Fibroblast of villous mesenchyme (primary cell): ENCODE measurements at places on chromosomes 5 and 9.

- DNase-seq: no peak
These were observed 476.8 kb downstream of the LRRC70 start for GRCh38 chr5:63055421-63055820.

- DNase-seq: peak; percentile 69
These were observed 1.6 kb downstream of the FNIP1 start for GRCh38 chr5:131795228-131795627.

DNA sequence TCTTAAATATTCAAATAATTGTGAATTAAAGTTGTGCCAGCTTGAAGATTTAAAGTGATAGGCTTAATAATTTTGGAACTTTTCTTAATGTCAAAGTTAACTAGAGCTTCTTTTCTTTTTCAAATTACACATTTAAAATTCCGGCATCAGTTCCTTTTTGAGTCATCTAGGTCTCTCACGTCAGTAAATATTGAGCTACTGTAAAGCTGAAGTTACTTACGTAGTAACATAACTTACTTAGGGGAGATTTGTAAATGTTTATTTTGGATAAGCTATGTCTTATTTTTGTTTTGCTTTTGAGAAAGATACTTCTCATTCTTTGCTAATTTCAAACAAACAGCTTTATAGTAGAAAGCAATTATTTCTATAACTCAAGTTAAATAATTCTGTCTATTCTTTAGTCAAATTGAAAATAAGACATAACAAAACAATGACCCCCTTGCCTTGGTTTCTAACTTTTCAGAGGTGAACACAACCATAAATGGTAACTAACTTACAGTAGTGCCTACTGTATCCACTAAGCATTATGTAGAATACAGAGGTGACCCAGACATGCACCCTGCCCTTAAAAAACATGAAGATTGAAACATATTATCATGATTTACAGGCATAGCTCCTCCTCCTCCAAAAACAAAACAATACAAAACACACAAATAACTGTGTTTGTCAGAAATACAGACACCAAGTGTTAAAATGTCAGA is 29.8 kb downstream of the CD274 start:
- peak; percentile 49 for DNase-seq

DNA sequence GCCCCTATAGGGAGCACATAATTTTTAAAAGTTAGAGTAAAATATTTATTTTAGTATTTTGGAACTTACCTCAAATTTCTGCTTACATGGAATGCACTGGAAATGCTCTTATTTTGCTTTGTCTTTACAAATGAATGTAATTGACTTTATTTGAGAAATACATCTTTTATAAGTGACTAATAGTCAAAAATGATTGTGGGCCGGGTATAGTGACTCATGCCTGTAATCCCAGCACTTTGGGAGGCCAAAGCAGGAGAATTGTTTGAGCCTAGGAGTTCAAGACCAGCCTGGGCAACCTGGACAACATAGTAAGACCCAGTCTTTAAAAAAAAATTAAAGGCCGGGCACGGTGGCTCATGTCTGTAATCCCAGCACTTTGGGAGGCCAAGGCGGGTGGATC is 5.8 kb downstream of the HMGCR start:
- DNase-seq: no peak

DNA sequence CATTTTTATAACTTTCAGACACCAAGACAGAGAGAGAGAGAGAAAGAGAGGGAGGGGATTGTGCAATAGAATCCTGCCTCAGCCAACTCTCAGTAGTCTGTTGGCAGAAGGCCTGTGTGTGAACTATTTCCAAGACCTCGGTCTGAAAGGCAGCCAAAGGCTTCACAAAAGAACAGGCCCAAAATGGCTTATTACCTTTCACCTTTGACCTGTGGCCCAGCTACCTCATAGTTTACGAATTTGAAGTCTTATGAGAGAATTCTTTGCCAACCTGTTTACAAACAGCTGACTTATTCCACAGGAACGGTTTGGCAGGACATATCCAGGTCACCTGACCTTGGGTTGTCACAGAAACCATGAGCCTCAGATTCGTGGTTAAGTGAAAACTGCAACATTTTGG is 48.6 kb downstream of the NR2F1-AS1 start:
- peak; percentile 92 for DNase-seq
